ENCODE measurements at places on chromosomes 6 and 20.

- DNase-seq, result no peak
These were observed 132.1 kb upstream of the FOXQ1 start for GRCh38 chr6:1179571-1180459.

DNA sequence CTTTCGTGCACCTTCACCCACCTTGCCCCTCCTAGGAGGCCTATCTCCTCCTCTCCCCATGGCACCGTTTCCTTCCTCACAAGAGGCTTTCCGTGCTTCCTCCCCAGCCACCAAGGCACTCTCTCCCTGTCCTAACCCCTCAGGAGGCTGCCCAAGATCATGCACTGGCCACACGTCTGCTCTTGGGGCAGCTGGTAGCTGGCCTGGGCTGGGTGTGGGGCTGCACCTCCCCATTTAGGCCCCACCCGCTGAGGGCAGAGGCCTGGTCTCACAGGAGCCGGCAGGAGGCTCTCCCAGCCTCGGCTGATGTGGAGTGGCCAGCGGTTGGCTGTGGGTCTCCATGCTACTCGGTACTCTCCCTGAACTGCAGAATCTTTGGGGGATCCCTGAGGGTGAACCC is 13.6 kb downstream of the NOL4L start:
- DNase-seq, result no peak

DNA sequence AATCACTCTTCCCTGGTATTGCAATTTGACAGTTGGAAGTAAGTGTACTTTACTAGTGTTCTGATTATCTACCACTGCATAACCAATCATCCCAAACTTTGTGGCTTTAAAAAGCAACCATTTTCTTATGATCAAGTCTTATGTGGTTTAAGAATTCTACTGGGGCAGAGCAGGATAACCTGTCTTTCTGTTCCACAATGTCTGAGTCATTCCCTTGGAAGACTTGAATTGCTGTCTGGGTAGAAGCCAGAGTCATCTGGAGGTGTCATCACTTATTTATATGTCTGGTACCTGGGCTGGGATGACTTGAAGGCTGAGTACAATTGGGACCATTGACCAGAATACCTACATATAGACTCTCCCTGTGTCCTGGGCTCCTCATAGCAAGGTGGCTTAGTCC is 644.3 kb downstream of the HDGFL1 start:
- DNase-seq, result no peak

DNA sequence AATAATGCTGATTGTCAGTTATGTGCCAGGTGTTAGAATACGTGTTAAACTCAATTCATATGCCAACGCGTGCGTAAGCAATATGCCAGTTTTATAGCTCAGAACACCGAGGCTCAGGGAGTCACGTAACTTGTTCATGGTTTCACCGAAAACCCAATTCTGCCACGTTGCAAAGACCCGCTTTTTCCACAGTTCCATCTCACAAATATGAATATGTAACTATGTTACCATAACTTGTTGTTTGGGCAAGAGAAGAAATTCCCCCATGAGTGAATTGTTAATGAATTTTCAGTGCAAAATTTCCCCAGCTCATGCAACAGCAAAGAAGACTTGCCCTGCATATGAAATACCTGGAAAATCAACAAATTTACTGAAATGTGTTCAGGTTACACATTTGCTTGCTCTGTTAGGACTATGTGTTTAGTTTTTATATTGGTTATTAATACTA is 30.1 kb downstream of the SF3B5 start:
- no peak for DNase-seq

DNA sequence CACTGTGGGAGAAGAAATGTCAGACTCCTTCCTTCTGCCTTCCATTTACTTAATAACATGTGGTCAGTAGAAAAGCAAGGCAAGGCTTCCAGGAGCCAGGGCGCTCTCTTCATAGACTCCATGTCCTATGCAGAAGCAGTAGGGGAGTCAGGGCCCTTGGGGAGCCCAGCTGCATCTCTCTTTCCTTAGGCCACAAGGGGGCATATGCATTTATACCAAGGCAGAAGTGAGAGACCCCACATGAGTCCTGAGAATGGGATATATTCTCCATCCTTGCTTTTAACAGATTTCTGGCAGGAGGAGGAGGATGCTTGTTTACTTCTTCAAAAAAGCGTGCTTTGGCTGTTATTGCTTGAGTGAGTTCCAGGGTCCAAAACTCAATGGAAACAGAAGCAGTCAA is 198.5 kb downstream of the HIVEP2 start:
- DNase-seq, result no peak

DNA sequence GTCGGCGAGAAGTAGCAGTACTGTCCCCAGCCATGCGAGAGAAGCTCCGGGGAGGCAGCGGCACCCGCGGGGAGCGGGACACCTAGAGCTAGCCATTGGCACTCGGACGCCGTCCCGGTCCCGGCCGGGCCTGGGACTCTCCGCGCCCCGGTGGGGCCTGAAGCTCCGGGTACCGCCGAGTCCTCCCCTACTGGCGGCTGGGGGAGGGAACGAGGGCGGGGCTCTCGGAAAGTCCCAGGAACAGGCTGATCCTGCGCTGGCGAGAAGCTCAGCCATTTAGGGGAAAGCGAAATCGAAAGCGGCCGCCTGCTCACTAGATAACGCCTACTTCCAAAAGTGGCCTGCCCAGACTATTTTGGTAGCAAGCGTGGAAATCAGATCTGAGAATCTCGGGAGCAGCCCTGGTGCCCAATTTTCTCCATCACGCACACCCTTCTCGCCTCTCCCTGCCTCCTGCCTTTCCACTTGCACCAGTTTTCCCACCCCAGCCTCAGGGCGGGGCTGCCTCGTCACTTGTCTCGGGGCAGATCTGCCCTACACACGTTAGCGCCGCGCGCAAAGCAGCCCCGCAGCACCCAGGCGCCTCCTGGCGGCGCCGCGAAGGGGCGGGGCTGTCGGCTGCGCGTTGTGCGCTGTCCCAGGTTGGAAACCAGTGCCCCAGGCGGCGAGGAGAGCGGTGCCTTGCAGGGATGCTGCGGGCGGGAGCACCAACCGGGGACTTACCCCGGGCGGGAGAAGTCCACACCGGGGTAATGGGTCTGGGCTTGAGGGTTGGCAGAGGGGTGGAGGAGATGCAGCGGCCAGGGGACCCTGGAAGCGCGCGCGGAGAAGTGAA is at the start of the genes PSMB9 and TAP1:
Gene PSMB9, plus strand, starts transcription at position 652 of the 835 bp plus-strand sequence. Its CDS starts 38 bp downstream, at position 690.
Gene TAP1, minus strand, starts transcription at position 164 of the 835 bp plus-strand sequence. Its CDS starts 68 bp downstream, at position 96.
- peak; percentile 95 for DNase-seq

DNA sequence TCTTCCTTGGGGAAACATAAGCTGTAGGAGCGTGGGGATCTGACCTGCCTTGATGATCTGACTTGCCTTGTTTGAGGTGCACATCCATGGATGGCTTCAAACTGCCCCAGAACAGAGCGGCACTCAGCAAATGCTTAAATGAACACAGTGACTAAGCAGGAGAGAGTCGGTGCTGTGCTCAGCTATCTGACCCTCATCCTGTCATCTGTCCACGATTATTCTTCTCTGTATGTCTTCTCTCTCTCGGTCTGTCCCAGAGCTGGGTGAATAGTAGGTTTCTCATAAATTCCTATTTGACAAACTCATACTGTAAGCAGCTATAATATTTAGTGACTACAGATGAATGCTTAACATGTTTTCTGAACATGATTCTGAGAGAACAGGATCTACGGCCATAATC is 37.3 kb downstream of the TRAM2 start:
- DNase-seq, result no peak

DNA sequence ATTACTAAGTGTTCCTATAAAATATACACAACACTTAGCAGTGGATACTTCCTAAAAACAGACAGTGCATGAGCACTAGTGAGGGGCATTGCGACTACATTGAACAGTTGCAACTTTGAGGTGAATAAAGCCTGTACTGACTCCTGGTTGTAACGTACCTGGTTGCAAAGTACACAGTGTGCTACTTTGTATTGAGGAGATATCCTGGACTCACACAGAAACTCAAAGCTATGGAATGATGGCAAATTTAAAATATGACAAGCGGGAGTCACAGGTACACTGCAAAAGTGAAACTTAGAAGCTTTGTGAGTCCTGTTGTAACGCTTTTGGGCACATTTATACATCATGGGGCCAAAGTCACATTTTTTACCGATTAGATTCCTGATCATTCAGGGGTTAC is 55.6 kb upstream of the HLA-A start:
- DNase-seq, result no peak

GRCh38 chr6:164826831-164827468 is 482.5 kb downstream of the C6orf118 start:
- DNase-seq, result no peak

- DNase-seq, result no peak
These were observed 137.0 kb upstream of the TENT5A start for GRCh38 chr6:81889377-81890053.

- DNase-seq, result no peak
These were observed 23.3 kb downstream of the EDN1 start for GRCh38 chr6:12313306-12313991.

DNA sequence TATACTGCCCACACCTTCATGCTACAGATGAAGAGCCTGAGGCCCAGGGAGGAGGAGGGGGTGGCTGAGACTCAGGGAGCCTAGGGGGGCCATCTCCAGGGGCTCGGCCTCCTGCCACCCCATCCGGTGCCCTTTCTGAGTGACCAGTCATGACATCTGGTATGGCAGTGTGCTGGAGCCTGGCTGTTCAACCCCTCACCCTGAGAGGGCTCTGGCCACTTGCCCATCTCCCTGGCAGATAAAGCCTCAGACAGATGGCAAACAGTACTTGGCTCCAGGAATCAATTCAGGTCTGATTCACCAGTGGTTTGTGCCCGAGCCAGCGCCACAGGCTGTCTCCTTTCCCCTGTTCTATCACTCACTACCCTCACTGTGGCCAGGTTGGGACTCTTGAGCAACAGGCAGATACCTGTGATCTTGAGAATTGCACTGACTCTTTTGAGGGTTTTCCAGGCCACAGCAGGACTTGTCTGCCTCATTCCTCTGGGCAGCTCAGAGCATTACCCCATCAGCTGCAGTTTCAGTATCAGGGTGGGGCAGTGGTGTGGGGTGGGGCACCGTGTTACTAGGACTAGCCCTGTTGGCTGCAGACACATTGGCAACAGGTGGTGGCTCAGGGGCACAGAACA is 22.8 kb downstream of the SRSF3 start:
- DNase-seq, result no peak

GRCh38 chr20:19633985-19634384 is 124.1 kb upstream of the RIN2 start:
- no peak for DNase-seq

DNA sequence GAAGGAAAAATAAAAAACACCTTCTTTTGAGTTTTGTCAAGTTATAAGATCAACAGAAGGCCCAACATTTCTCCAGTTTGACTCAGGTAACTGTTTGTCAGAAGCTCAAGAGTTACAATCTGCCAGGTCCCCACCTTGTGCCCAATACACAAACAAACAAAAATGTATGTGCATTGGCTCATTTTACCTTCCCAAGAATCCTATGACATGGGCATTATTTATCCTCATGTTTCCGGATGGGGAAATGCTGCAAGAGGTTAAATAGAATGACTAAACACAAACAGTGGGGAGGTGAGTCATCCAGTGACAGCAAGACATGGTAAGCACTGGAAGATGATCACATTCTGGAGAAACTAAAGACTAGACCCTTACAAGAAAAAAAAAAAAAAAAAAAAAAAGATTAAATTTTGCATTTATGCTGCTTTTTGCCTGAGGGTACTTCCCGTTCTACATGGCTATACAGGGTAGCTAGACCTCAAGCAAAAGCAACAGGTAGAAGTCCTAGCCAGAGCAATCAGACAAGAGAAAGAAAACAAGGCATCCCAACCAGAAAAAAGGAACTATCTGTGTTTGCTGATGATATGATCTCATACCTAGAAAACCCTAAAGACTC is 23.6 kb upstream of the ANKRD60 start:
- DNase-seq, result peak; percentile 71

DNA sequence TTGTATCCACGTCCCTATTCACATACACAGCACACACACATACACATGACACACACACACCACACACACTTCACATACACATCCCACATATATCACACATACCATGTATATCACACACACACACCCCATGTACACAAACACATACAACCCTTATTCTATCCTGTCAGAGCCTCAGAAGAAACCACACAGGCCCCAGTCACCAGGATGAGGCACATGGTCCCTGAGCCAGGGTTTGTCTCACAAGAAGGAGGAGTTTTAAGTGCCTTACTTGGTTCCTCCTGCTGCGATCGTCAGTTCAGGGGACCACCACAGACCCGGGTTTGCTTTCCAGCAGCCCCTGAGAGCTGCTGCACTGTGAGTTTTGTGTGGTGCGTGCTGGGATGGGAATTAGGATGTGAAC is 23.6 kb downstream of the BFSP1 start:
- DNase-seq, result no peak

DNA sequence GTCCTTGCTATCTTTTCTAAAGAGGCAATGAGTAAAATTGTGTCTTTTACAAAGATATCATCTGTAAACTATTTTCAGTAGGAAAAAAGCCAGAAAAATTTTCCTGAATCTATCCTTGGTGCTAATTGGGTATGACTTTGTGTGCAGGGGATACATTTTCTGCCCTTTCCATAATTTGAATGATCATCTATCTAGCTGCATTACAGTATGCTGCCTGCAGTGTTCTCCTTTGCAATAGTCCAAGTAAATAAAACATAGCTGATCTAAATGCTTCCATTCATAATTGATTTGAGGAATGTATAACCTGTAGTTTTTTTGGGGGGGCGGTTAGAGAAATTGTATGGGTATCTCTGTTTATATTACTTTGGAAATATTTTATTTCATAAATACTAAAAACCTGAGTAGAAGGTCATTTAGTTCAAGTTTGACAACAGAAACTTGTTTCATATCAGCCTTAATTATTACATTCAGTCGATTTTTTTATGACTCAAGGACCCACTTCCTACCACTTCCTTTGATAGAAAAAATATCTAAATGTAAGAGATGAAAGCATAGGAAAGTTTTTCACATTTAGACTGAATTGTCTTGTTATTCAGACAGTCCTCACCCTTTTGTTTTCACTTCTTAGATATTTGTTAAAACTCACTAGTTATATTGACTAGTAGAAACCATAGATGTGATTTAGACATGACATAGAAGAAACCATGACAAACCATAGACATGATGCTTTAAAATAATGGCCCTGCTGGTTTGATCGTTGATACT is 75.3 kb downstream of the AIG1 start:
- no peak for DNase-seq

- no peak for DNase-seq
These were observed 2.6 kb downstream of the MAFB start for GRCh38 chr20:40686434-40686882.

DNA sequence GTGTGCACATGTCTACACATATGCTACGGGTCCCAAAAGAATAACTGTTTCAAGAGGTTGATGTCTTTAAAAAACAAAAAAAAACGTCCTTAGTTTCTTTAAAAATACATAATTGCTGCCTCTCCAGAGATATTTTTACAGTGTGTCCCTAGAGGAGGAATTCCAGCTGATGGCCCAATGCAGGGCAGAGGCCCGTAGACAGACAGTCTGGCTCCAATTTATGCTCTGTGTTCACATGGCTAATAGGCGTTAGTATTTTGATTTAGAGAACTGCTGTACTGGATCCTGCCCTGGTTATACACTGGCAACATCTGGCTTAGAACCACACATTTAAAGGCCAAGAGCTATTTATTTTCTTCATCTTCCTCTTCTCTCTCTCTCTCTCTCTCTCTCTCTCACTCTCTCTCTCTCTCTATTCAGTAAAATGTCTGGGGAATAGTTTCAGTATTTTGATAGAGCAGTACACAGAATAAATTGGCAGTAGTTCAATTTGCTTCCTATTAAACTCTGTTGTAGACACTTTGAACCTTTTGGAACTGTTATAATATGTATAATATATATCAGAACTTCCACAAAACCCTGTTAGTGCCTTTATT is 260.6 kb downstream of the EYA4 start:
- DNase-seq, result no peak

All from kidney glomerular epithelial cell (primary cell).